ENCODE measurements at places on chromosomes 4 and X. TPM values are rescaled to one million over a fixed set of nuclear protein-coding genes. Genes with fewer than 3 reads are reported as not detected.

DNA sequence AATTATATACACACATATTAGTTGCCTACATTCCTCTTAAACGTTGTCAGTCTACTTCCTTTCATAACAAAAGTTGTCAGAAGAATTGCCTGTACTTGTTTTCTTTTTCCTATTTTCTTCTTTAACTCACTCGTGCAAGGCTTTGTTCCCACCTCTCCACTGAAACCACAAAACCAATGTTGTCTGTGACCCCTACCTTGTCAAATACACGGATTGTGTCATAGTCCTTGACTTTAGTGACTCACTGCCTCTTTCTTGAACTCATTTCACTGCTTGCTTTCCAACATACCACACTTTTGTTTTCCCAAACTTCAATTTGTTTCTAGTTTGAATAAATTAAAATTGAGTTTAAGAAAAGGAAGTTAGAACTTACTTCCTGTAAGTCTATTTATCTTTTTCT is 283.9 kb upstream of the AGA start:
- H3K27ac ChIP-seq: no peak overlapping the region
- H3K4me1 ChIP-seq: no peaks in the 10 kb centered on the region
- no peaks in the 10 kb centered on the region for H3K27me3 ChIP-seq
- no peak for DNase-seq

TMSB15A gene
- polyA plus RNA-seq: not detected

PSAPL1 gene
- 0.58 TPM for polyA plus RNA-seq

GRCh38 chr4:184402239-184402638 is 72.1 kb downstream of the IRF2 start:
- DNase-seq: no peak
- H3K27me3 ChIP-seq: no peaks in the 10 kb centered on the region
- H3K4me3 ChIP-seq: no peak overlapping the region
- no peaks in the 10 kb centered on the region for H3K4me1 ChIP-seq
- no peak overlapping the region for H3K27ac ChIP-seq
- H3K36me3 ChIP-seq: peaks cover 18% of the 10 kb centered on the region

- no peaks in the 10 kb centered on the region for H3K4me1 ChIP-seq
- H3K27ac ChIP-seq: no peak overlapping the region
- H3K36me3 ChIP-seq: no peaks in the 10 kb centered on the region
- DNase-seq: no peak
- H3K4me3 ChIP-seq: no peak overlapping the region
These were observed 473.8 kb downstream of the SPRY1 start for GRCh38 chr4:123870216-123870876.

DNA sequence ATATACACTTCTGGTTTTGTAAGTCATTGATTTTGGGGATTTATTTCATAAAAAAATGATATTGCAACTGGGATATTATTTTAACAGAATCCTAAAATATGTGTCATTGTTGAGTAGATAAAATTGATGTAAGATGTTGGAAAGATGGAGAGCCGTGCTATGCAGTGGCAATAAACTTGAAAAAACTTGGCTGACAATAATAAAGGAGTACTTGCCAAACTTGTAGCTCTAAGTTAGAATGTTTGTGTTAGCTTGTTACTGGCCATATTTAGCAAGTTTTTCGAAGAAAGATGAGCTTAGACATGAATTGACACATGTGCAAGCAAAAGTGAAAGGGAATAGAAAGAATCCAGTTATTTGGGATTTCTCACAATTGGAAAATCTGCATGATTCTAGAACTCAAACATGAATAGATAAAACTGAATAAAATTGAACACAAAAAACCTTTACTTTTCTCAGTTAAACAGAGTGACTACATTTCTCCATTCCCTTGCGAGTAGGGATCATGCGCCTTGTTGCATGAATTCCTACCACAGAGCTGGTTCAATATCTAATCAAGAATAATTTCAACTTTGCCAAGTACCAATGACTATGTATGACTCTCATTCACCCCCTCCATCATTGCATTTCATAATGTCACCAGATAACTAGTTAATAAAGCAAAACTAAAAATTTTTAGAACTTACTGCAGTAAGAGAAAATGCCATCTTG is 327.8 kb downstream of the CAMK2D start:
- no peaks in the 10 kb centered on the region for H3K4me1 ChIP-seq
- no peaks in the 10 kb centered on the region for H3K27me3 ChIP-seq
- no peak overlapping the region for H3K4me3 ChIP-seq

IL2 gene
- polyA plus RNA-seq: not detected

GRCh38 chr4:52143815-52144214 is 92.7 kb downstream of the SPATA18 start:
- H3K27me3 ChIP-seq: no peaks in the 10 kb centered on the region
- no peak overlapping the region for H3K4me3 ChIP-seq
- DNase-seq: no peak
- no peaks in the 10 kb centered on the region for H3K4me1 ChIP-seq

GRCh38 chrX:47420265-47420664 is 49.9 kb downstream of the ZNF157 start:
- no peak for DNase-seq
- no peaks in the 10 kb centered on the region for H3K27me3 ChIP-seq

FRMPD4 gene
- not detected for polyA plus RNA-seq

DNA sequence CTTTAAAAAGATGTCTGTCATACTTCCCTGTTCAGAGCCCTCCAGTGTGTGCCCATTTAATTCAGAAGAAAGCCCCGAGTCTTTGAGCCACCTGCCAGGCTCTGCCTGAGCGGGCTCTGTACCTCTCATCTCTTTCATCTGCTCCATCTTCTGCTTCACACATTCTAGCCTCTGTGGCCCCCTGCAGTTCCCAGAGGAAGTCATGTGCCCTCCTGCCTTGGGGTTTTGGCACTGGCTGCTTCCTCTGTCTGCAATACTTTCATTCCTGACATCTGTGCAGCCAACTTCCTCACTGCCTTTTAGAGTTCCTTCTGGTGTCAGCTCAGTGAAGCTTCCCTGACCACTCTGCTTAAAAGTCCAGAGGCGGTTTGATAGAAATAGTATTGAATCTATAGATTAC is 6.2 kb upstream of the STK32B start:
- H3K4me1 ChIP-seq: no peaks in the 10 kb centered on the region
- no peaks in the 10 kb centered on the region for H3K36me3 ChIP-seq
- H3K27me3 ChIP-seq: no peaks in the 10 kb centered on the region
- no peak overlapping the region for H3K27ac ChIP-seq
- no peak for DNase-seq
- H3K4me3 ChIP-seq: no peak overlapping the region

GRCh38 chr4:7805533-7806337 is 133.9 kb downstream of the AFAP1 start:
- peak overlapping the region; percentile 75 for H3K27ac ChIP-seq
- no peak for DNase-seq
- no peaks in the 10 kb centered on the region for H3K36me3 ChIP-seq
- H3K4me3 ChIP-seq: no peak overlapping the region

DNA sequence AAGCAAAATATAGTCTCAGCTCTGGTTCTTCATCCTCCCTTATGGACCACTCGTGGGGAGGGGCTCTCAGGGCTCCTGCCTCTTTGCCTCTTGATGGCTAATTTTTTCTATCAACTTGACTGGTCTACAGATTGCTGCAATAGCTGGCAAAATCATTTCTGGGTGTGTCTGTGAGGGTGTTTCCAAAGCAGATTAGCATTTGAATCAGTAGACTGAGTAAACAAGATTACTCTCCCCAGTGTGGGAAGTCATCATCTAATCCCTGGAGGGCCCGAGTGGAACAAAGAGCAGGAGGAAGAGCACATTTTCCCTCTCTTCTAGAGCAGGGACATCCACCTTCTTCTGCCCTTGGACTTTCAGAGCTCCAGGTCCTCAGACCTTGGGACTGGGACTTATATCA is 153.5 kb downstream of the STK32B start:
- DNase-seq: no peak
- no peaks in the 10 kb centered on the region for H3K36me3 ChIP-seq
- H3K4me1 ChIP-seq: no peaks in the 10 kb centered on the region
- no peak overlapping the region for H3K27ac ChIP-seq
- no peaks in the 10 kb centered on the region for H3K27me3 ChIP-seq
- H3K4me3 ChIP-seq: no peak overlapping the region

DNA sequence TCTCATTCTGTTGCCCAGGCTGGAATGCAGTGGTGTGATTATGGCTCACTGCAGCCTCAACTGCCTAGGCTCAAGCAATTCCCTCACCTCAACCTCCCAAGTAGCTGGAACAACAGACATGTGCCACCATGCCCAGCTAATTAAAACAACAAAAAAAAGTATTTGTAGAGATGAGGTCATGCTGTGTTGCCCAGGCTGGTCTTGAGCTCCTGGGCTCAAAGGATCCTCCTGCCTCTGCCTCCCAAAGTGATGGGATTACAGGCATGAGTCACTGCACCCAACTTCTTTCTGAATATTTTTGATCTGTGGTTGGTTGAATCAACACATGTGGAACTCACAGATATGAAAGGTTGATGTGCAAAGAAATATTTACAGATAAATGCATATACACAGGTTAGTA is 18.5 kb upstream of the SEPTIN11 start:
- no peaks in the 10 kb centered on the region for H3K36me3 ChIP-seq
- no peak overlapping the region for H3K27ac ChIP-seq
- H3K4me1 ChIP-seq: no peaks in the 10 kb centered on the region
- H3K4me3 ChIP-seq: no peak overlapping the region
- DNase-seq: no peak

DNA sequence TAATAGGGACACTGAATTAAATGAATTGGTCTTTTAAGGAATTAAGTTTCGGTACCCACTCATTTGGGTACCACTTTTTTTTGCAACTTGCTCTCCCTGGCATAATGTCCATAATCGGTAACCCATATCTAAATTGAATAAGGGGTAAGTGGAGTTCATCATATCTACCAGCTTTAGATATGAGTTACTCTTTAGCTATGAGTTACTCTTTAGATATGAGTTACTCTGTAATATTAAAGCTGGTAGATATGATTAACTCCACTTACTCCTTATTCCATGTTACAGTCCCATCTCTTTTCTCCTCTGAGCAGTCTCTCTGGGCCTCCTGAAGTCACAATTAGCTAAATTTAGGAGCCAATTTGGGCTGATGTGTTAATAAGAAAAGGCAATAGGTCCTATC is 85.7 kb downstream of the TEX13C start:
- no peaks in the 10 kb centered on the region for H3K4me1 ChIP-seq
- no peak overlapping the region for H3K27ac ChIP-seq
- no peaks in the 10 kb centered on the region for H3K27me3 ChIP-seq
- no peaks in the 10 kb centered on the region for H3K36me3 ChIP-seq
- H3K4me3 ChIP-seq: no peak overlapping the region
- DNase-seq: peak; percentile 1

DNA sequence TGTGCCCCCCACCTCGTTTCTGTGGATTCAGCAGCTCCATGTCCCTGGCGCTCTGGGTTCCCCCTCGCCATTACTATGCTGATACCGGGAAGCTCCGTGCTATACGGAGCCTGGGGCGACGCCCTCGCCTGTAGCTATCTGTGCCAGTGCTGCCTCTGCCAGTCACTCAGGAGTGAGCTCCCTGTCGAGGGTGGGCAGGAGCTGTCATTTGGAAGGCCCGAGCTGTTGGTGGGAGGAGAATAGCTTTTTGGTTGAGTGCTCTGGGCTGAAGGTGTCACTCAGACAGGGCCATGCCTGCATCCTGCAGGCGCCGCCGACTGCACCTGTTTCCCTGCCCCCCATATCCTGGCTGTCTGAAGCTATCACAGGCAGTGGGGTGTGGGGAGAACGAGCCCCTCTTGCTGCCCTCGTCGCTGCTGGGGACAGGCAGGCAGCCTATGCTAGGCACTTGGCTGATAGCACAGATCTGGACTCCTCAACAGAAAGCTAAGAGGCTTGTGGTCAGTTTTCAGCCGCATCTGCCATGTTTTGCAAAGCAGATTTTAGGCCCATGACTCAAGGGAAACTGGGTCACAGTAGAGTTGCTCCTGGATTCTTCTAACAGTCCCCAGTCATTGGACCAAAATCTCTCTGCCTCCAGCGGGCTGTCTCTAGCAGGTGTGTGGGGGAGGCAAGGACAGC is 31.8 kb downstream of the CPLX1 start:
- peaks cover 6% of the 10 kb centered on the region for H3K27me3 ChIP-seq
- H3K27ac ChIP-seq: no peak overlapping the region
- peaks cover 3% of the 10 kb centered on the region for H3K4me1 ChIP-seq
- no peaks in the 10 kb centered on the region for H3K36me3 ChIP-seq
- no peak overlapping the region for H3K4me3 ChIP-seq

DNA sequence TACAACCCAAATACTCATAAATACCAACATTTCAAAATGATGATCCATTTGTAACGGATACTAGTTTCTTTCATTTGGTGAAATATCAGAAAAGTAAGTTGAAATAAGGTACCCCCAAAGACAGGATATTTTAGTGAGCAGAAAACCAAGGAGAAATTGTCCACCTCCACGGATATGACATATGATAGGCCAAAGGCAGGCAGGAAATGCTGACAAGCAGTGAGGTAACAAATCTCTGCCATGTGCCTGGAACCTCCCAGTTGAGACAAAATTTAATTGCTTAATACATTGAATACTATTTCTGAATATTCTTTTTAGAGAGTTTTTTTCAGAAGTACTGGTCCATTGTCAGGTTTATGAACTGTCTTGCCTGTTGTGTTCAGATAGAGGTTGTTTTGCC is 118.8 kb downstream of the GATB start:
- no peaks in the 10 kb centered on the region for H3K4me1 ChIP-seq
- no peak for DNase-seq
- no peaks in the 10 kb centered on the region for H3K27me3 ChIP-seq
- no peak overlapping the region for H3K27ac ChIP-seq
- no peak overlapping the region for H3K4me3 ChIP-seq

DNA sequence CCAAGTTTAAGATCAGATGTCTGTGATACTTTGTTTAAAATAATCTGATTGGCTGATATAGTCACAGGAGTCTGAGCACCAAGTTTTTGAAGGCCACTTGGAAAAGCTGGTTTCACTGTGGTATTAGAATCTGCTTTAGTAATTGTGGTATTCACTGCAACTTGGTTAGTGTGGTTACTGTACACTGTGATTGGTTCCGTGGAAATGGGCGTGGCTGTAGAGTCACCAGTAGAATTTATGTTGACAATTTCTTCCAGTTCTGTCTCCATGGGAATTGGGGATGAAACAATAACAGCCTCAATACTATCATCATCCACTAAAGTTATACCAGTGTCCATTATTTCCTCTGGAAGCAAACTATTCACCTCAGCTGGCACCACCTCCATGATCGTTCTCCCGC is 26.2 kb downstream of the LIN54 start:
- H3K4me3 ChIP-seq: no peak overlapping the region
- no peak for DNase-seq
- H3K27me3 ChIP-seq: no peaks in the 10 kb centered on the region
- H3K36me3 ChIP-seq: peaks cover 2% of the 10 kb centered on the region
- no peak overlapping the region for H3K27ac ChIP-seq
- peaks cover 3% of the 10 kb centered on the region for H3K4me1 ChIP-seq

EXOC1L gene
- not detected for polyA plus RNA-seq

STARD8 gene
- polyA plus RNA-seq: 5.6 TPM

DNA sequence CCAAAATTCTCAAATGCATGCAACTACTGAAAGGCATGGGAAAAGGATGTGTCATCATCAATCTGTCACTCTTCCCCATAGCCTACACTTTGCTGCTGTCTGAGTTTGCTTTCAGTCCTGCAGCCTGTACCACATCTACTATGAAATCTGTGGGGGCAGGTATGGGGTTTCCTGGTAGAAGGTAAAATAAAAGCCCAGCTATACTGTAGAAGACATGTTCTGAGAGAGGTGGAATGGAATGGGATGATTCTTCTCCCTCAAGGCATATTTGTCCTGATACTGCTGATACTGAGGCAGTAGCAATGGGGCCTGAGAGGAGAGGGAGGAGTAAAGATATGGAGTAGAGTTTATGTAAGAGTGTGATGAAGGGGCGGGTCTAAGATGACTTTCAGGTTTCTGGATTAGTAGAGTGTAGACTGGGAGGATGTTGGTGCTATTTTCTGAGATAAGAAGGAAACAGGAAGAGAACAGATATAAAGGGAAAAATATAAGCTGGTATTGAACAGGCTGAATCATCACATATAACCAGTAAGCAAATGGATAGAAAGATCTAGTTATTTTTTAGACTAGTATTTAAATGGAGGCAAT is 38.7 kb upstream of the GYPA start:
- H3K36me3 ChIP-seq: no peaks in the 10 kb centered on the region
- no peak overlapping the region for H3K4me3 ChIP-seq
- DNase-seq: no peak
- no peaks in the 10 kb centered on the region for H3K4me1 ChIP-seq
- no peaks in the 10 kb centered on the region for H3K27me3 ChIP-seq
